Spinal cord (tissue), 10 donors: ENCODE measurements at places on chromosomes 4 and X.

GRCh38 chr4:125590158-125590557 is 275.4 kb downstream of the FAT4 start:
- no peak overlapping the region for H3K27ac ChIP-seq
- no peaks in the 10 kb centered on the region for H3K27me3 ChIP-seq
- no peaks in the 10 kb centered on the region for H3K4me1 ChIP-seq
- no peak overlapping the region for H3K4me3 ChIP-seq

DNA sequence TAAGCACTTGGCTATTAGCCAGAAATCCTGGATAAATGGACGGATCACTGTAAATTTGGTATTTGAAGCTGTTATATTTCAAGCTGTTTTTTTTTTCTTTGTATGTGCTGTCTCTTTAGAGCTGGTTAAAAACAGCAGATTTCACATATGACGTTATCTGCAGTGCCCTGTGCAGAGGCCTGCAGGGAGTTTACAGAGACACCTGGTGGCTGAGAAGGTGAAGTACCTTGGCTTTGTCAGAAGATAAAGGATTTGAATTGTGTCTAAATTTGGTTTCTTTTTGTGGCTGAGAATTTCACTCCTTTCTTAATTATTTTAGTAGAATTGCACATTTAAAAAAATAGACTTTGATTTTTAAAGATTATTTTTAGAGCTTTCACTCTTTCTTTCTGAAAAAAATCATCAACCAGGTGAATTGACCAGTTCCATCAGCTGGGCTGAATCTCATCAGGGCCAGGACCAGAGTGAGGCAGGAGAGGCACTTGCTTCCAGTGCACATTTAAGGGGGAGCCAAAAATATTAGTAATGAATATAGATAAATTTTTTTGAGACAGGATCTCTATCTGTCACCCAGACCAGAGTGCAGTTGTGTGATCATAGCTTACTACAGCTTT is 9.6 kb upstream of the CHRNA9 start:
- no peaks in the 10 kb centered on the region for H3K4me1 ChIP-seq
- H3K27me3 ChIP-seq, result no peaks in the 10 kb centered on the region
- DNase-seq, result peak; percentile 95
- no peak overlapping the region for H3K27ac ChIP-seq

GRCh38 chr4:82293304-82293703 is 80.5 kb downstream of the HNRNPD start:
- no peak for DNase-seq
- H3K4me3 ChIP-seq, result no peak overlapping the region
- H3K27me3 ChIP-seq, result no peaks in the 10 kb centered on the region

- H3K4me1 ChIP-seq, result no peaks in the 10 kb centered on the region
- H3K27ac ChIP-seq, result no peak overlapping the region
- H3K27me3 ChIP-seq, result no peaks in the 10 kb centered on the region
- no peaks in the 10 kb centered on the region for H3K36me3 ChIP-seq
These were observed 369.5 kb downstream of the PPP3CA start for GRCh38 chr4:100977746-100978397.

DNA sequence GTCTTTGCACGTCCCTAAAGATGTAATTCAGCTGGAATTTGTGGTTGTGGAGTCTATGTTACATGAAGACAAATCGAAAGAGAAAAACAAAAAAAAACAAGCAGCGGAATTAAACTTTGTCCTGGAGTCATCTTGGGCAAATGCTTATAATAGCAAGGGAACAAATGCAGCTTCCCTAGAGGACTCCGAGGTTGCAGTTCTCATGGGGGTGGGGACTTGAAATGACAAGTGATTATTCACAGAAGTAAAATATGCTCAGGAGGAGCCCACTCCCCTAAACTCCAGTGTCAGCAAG is 362.4 kb downstream of the ARHGAP24 start:
- H3K4me1 ChIP-seq, result no peaks in the 10 kb centered on the region
- no peak overlapping the region for H3K4me3 ChIP-seq
- peak; percentile 39 for DNase-seq

DNA sequence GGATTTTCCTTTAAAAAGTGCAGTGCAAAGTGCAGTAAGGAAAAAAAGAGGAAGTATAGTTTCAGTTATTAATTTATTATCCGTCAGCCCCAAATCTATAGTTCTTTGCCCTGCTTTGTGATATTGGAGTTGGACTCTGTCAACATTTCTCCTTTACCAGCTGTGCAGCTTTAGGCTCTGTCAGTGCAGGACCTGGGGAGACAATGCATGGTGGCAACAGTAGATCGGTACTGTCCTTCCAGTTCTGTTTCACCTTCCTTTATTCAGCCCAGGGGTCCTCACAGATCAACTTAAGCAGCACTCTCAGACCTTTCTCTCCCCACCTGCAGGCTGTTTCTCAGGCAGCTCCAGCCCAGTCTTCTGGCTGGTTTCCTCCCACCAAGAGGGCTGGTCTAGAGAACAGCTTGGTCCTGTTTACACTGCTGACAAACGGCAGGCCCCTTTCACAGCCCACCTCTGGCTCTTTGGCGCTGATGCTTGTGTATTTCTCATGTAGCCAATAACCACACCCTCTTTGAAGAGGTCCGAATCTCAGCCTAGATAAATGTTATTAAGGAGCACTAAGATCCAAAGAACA is 71.6 kb downstream of the MCUB start:
- H3K27ac ChIP-seq, result peak overlapping the region; percentile 6
- H3K4me1 ChIP-seq, result no peaks in the 10 kb centered on the region
- no peaks in the 10 kb centered on the region for H3K27me3 ChIP-seq

GRCh38 chr4:182492423-182492822 is 249.2 kb downstream of the TENM3 start:
- H3K4me1 ChIP-seq, result no peaks in the 10 kb centered on the region
- no peak for DNase-seq
- H3K27me3 ChIP-seq, result no peaks in the 10 kb centered on the region
- H3K4me3 ChIP-seq, result no peak overlapping the region
- H3K27ac ChIP-seq, result no peak overlapping the region
- H3K36me3 ChIP-seq, result no peaks in the 10 kb centered on the region

DNA sequence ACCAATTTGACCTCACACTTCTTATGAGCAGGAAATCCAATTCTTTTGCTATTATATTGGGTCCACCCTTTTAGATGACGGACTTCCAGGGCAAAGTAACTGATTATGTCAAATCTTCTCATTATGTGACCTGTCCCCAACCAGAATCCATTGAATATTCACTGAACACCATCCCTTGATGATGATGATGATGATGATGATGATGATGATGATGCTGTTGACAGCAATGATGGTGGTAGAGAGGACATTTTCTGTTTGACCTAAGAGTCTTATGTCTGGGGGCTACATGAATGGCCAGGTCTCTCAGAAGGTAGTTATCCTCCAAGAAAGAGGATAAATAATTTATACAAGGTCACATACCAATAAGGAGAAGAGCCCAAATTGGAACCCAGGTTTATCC is 5.2 kb downstream of the TCEAL8 start:
- DNase-seq, result no peak
- peaks cover 4% of the 10 kb centered on the region for H3K36me3 ChIP-seq
- H3K27ac ChIP-seq, result no peak overlapping the region
- H3K4me3 ChIP-seq, result no peak overlapping the region
- no peaks in the 10 kb centered on the region for H3K4me1 ChIP-seq

GRCh38 chr4:145812919-145813318 is 125.7 kb downstream of the ZNF827 start:
- no peak for DNase-seq
- H3K4me3 ChIP-seq, result no peak overlapping the region
- no peaks in the 10 kb centered on the region for H3K27me3 ChIP-seq
- no peaks in the 10 kb centered on the region for H3K4me1 ChIP-seq

GRCh38 chr4:72295966-72296557 is 264.3 kb downstream of the NPFFR2 start:
- no peak for DNase-seq
- no peaks in the 10 kb centered on the region for H3K4me1 ChIP-seq
- H3K4me3 ChIP-seq, result no peak overlapping the region
- H3K27ac ChIP-seq, result no peak overlapping the region
- H3K36me3 ChIP-seq, result no peaks in the 10 kb centered on the region

- H3K27ac ChIP-seq, result no peak overlapping the region
- no peak overlapping the region for H3K4me3 ChIP-seq
- no peaks in the 10 kb centered on the region for H3K4me1 ChIP-seq
- DNase-seq, result no peak
- H3K36me3 ChIP-seq, result no peaks in the 10 kb centered on the region
- peaks cover 2% of the 10 kb centered on the region for H3K27me3 ChIP-seq
These were observed 294.3 kb downstream of the GUCY2F start for GRCh38 chrX:109187473-109188168.

DNA sequence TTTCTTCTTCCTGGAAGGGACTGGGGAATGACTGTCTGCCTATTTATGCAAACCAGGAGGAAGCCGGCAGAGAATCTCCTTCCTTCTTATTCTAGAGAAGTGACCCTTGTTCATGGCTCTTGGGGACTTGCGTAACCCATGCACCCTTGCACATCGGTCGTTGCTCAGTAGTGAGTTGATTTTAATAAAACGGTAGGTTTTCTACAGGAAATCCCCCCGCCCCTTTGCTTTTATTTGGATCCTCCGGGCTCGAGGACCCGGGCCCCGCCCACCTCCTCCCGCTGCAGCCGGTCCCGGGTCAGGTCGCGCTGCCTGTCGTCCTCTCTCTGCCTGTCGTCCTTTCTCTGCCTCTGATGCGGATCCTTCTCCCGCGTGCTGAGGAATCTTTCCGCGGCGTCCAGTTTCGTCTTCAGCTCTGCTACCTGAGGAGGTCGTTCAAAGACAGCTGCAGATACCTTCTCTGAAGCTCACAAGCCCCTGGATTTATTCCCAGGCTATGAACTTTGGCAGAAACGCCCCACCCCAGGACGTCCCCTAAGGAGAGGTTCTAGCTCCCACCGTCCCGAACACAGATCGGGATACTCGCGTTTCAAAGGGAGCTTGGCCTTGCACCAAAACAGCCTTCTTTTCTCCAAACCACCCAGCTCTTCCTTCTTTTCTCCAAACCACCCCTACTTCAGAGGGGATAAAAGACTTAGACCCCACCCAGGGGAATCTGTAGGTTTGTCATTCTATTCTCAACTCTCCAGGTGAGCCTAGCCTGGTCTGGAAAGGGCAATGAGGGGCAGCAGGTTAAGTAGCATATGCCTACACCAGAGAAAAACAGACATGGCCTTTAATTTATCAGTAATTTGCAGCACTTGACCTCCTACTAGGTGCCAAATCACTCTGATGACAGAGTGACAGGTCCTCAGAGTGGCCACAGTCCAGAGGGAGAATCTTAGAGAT is 7.0 kb downstream of the TNIP3 start:
- no peak for DNase-seq
- no peaks in the 10 kb centered on the region for H3K36me3 ChIP-seq
- H3K27me3 ChIP-seq, result no peaks in the 10 kb centered on the region
- no peak overlapping the region for H3K27ac ChIP-seq
- H3K4me3 ChIP-seq, result peak overlapping the region; percentile 58

DNA sequence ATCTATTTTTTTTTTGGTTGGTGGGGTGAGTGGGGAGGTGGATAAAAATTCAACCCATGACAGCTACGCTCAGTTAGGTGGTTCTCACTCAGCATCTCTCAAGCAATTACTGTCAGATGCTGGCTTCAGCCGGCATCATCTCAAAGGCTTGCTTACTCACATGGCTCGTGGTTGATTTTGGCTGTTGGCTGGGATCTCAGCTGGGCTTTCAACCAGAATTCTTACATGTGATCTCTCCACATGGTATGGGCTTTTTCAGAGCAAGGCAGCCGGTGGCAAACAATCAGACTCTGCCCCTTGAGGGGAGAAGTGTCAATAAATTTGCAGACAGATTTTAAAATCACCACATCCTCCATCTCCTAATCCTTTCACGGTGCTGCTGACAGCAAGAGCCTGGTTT is 47.2 kb downstream of the SLC34A2 start:
- no peaks in the 10 kb centered on the region for H3K4me1 ChIP-seq
- no peak overlapping the region for H3K27ac ChIP-seq
- H3K4me3 ChIP-seq, result no peak overlapping the region
- peak; percentile 42 for DNase-seq

- no peaks in the 10 kb centered on the region for H3K4me1 ChIP-seq
- no peak for DNase-seq
These were observed 97.3 kb downstream of the NR3C2 start for GRCh38 chr4:148344941-148345340.

DNA sequence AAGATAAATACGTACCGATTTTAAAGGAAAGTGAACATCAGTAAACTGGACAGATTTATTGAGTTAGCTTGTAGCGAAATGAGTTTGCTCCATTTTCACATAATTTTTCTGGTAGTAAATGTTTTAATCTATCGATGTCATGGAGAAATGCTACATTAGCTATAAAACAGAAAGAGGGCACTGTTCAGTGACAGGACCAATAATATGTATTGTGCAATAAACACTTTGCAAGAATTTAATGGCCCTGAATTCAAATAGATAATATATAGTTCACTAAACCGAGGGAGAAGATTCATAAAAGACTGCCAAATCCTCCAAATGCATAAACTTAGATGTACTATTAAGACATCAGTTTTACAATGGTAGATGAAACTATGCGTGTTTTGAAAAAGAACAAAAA is 516.3 kb downstream of the ADGRL3 start:
- no peak overlapping the region for H3K4me3 ChIP-seq
- no peak for DNase-seq
- H3K4me1 ChIP-seq, result no peaks in the 10 kb centered on the region
- no peak overlapping the region for H3K27ac ChIP-seq
- H3K27me3 ChIP-seq, result no peaks in the 10 kb centered on the region

- no peak overlapping the region for H3K27ac ChIP-seq
- H3K4me3 ChIP-seq, result no peak overlapping the region
These were observed 180.4 kb upstream of the RASGEF1B start for GRCh38 chr4:81652069-81652478.

DNA sequence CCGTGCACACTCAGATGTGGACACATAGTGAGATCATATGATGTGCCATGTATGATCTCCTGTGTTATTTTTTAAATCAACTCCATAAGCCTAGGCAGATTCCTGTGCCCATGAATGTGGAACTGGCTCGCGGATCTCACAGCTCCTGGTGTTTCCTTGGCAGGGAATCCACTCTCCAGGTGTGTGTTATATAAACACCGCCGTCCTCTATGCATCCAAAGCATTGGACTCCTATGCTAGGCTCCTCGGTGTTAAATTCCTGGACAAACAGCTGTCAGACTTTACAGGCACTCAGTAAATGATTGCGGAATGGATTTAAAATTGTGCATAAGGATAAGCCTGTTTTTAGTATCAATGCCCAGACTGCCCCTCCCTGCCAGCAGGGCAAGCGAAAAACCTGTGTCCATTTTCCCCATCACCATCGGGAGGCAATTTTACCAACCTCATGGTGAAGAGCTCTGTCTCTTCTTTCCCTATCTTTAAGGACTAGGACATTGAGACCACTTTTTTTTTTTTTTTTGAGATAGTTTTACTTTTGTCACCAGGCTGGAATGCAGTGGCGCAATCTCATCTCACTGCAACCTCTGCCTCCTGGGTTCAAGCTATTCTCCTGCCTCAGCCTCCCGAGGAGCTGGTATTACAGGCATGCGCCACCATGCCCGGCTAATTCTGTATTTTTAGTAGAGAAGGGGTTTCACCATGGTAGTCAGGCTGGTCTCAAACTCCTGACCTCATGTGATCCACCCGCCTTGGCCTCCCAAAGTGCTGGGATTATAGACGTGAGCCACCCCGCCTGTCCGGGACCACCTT is 23.6 kb upstream of the GPR78 start:
- H3K27ac ChIP-seq, result no peak overlapping the region
- H3K4me1 ChIP-seq, result no peaks in the 10 kb centered on the region
- DNase-seq, result no peak
- no peak overlapping the region for H3K4me3 ChIP-seq

GRCh38 chr4:27844376-27844775 is 983.7 kb downstream of the STIM2 start:
- H3K27me3 ChIP-seq, result no peaks in the 10 kb centered on the region
- H3K27ac ChIP-seq, result no peak overlapping the region
- H3K36me3 ChIP-seq, result no peaks in the 10 kb centered on the region

- H3K4me1 ChIP-seq, result no peaks in the 10 kb centered on the region
- no peak overlapping the region for H3K4me3 ChIP-seq
- no peak overlapping the region for H3K27ac ChIP-seq
- DNase-seq, result no peak
- H3K27me3 ChIP-seq, result no peaks in the 10 kb centered on the region
- no peaks in the 10 kb centered on the region for H3K36me3 ChIP-seq
These were observed 1506.0 kb downstream of the PCDH7 start for GRCh38 chr4:32226204-32226603.
